T follicular helper cell (primary cell): ENCODE measurements at places on chromosomes 12 and 14.

DNA sequence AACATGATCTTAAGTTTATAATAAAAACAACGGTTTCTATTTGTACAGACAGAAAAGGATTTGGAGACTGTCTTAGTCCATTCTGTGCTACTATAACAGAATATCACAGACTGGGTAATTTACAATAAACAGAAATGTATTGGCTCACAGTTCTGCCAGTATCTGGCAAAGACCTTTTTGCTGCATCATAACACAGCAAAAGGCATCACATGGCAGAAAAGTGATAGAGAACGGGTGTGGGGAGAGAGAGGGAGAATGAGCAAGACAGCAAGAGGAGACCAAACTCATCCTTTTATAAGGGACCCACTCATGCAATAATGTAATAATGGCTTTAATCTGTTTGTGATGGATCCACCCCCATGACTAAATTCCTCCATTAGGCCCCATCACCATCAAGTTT is 17.0 kb upstream of the NUDT4 start:
- no peak for DNase-seq

DNA sequence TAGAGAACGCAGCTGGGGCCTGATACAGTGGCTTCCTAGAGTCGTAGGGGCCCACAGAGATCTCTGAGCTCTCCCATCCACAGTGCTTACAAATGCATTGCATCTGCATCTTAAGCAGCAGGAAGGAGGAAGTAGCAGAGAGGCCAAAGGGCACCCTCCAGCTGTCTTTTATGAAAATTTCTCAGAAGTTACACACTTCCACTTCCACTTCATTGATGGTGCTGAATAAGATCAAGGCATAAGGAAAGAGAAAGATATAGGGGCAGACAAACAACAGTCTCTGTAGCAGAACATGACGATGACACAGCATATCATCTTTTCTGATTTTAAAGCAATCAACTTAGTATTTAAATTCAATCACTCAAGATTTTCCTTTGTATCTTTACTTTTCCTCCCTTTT is 51.6 kb upstream of the ABCC9 start:
- no peak for DNase-seq

DNA sequence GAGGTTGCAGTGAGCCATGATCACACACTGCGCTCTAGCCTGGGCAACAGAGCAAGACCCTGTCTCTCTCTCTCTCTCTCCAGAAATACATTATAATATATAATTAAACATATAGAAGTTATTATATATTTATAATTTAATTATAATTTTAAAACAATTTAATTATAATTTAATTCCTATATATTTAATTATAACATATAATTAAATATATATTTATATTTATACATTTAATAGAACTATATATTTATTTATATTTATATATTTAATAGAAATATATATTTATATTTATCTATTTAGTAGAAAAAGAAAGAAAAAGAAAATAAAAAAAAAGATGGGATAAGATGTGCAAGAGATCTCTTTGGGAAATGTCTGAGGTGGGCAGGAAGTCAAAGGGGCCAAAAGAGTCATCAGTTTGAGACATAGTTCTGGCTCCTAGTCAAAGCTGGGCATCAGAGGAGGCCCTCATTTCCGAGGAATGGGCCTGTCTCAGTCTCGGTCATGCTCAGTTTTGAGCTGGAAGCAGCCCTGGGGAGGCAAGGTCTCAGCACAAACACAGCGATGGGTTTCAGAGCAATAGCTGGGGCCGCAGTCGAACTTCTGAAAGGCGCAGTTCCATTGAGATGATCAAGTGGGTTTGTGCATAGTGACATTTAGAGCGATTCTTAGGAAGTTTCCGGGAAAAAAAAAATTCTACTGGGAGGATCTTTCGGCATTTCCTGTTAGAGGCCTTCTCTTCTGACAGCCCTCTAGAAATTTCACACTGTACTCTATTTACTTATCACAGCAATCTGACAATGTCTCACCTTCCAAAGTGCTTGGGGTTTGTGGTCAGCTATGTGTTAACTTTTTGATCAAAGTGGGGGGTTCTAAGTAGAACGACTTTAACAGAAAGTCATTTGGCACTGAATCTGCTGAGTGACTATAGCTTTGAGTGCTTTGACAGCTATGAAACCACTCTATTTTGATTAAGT is 58.7 kb upstream of the GZMB start:
- DNase-seq, result no peak

DNA sequence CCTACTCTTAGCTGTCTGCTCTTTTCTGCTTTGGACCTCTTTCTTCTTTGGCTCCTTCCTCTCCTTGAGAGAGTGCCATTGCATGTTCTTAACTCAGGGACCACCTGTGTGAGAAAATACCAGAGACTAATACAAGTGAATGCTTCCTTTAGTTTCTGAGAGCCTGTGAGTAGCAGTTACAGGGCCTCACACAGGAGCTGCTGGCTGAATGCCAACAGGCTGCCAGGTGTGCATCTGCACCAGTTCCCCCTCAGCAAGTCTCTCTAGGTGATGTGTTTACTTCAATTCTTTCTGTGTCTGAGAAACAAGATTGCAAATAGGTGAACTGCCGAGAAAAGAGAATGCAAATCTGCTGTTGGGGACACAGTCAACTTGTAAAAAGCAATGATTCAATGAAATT is 108.2 kb downstream of the STXBP6 start:
- DNase-seq, result no peak

DNA sequence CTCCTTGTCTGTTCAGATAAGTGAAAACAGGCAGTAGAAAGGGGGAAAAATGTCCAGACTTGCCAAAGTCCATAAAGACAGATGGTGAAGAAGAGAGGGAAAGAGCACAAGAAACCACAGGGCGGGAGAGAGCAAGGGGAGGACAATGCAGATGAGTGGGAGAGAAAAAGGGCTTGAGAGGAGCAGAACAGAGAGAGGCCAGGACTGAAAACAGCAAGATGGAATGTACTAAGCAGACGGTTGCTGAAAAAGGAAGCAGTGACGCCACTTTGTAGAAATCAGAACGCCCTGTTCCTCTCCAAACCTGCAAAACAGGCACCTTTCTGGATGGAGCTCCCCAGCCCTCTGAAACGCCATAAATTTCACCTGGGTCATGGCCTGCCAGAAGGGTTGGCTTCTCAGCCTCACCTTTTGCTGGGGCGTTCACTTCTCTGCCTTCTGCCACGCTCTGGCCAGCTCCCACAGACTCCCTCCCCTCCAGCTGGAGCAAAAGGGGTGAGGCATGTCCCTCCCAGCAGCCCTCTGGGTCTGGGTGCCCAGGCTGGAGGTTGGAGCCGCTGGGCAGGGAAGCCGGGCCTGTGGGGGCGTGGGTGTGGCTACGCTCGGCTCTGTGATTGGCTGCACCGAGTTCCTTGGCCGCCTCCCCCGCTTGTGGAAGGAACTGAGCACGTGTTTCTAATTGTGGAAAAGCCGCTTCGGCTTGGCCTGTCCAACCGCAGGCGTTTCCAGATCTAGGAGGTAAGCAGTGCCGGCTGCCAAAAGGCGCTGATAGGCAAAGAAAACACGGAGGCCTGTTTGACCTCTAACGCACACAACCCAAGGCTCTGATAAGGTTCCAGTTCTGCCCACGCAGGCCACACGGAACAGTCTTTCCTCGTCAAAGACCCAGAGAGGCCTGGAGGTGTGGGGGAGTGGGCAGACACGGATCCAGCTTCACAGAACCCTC is 29.3 kb downstream of the SLC7A8 start:
- DNase-seq, result no peak

DNA sequence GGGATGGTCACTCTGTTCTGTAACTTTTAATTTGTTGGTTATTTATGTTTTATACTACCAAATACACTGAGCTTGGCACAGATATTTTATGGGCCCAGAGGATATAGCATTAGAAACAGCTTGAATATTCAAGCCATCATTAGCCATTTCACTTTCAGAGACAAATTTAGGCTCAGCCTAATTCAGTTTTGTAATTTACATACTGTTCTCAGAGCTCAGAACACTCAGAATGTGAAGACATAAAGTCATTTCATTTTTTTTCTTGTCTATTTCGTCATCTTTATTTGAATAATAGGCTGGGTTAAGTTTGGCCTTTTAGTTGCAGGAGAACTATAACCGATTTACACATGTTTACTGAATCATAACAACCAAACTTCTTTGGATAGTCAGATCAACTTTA is 361.7 kb downstream of the SNAPC1 start:
- no peak for DNase-seq

DNA sequence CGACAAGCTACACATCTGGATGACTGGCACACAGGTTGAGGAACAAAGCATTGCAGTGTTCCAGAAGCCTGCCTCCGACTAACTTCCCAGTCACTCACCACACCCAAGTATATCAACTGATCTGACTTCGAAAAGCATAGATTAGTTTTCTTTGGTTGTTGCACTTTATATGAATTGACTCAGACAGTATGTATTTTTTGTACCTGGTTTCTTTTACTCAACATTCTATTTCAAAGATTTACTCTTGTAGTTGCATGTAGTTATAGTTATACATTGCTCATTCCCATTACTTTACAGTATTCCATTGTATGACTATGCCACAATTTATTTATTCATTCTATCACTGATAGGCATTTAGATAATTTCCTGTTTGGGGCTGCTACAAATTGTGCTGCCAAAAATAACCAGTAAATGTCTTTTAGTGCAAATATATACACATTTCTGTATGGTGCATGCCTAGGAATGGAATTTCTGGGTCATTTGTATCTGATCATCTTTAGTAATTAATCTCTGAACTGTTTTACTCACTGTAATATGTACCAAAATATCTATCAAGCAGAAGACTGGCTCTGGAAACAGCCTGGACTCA is 17.8 kb downstream of the PLCZ1 start:
- DNase-seq, result no peak

GRCh38 chr12:120095331-120095730 is 21.2 kb downstream of the RAB35 start:
- no peak for DNase-seq

GRCh38 chr12:122790393-122791075 is 16.2 kb downstream of the CCDC62 start:
- no peak for DNase-seq

DNA sequence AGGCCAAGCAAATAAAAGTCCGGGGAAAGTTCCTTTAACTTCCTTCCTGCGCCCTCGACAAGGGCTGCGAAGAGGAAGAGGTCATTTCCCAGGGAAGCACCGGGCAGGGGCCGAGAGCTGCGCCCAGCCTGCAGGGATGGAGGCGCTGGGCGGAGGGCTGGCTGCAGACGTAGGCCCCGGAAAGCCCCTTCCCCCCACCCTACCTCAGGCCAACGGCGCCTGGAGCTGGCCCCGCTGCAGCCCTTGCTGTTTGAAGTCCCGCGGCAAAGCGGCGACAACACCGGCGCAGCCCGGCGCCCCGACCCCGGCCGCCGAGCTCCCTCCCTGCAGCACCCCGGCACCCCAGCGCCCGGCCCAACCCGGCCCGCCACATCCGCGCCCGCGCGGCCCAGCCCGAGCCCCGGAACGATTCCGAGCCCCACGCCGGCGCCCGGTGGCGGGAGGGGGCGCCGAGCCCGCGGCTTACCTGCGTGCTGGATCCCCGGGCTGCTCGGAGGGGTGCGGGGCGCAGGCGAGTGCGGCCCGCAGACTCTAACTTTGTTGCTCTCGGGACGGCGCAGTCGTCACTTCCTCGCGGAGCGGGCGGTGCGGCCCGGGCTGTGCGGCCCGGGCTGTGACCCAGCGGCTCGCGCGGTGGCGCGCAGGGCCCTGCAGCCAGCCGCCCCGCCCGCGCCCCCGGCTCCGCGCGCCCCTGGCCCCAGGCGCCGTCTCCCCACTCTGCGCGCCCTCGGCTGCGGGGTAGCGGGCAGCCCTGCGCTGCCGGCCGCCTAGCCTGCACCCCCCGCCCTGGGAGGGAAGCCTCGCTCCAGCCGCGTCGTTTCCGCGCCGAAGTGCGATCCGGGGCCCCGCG is 64.8 kb upstream of the PTGR2 start:
- DNase-seq, result peak; percentile 38

DNA sequence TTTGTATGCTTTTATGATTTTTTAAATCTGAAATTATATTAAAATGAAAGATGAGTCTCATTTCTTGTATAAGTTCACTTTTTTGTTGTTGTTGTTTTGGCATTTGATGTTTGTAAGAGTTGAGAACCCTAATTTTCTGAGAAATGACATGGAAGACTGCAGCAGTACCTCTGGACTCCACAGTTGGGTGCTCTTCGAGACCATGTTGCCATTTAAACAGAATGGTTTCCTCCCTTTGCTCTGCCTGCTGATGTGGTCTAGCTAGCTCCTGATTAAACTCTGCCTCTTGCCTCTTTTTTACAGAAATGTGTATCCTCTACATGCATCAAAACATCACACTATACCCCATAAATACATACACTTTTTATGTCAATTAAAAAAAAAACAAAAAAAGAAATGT is 5.8 kb upstream of the LTA4H start:
- DNase-seq, result no peak

DNA sequence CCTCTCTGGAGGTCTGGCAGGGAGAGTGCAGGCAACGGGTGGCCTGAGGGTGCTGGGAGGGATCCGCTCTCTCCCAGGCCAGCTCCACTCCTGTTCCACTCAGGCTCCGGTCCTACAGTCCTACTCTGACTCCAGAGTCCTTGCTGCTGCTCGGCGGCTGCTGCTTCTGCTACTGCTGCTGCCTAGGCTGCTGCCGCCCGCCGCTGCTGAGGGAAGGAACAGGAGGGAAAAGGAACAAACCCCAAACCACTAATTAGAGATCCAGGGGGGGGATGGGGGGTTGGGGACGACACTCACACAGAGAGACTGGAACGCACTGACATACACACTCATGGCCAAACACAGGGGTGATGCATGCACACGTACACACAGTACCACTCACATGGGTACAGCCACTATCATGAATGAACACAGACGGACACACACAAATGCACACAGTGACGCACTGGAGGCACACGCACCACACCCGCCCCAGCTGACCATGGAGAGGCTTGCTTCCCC is at the start of gene SP7:
SP7 (minus strand) TSS at position 174 of the 501 bp plus-strand sequence. CDS start 708 bp downstream, outside the sequence.
- no peak for DNase-seq
